Neuronal stem cell (in vitro differentiated cells): ENCODE measurements at places on chromosomes 7 and 10.

GRCh38 chr7:7895004-7895650 lies 73.5 kb upstream of the GLCCI1 start:
- no peak for DNase-seq

DNA sequence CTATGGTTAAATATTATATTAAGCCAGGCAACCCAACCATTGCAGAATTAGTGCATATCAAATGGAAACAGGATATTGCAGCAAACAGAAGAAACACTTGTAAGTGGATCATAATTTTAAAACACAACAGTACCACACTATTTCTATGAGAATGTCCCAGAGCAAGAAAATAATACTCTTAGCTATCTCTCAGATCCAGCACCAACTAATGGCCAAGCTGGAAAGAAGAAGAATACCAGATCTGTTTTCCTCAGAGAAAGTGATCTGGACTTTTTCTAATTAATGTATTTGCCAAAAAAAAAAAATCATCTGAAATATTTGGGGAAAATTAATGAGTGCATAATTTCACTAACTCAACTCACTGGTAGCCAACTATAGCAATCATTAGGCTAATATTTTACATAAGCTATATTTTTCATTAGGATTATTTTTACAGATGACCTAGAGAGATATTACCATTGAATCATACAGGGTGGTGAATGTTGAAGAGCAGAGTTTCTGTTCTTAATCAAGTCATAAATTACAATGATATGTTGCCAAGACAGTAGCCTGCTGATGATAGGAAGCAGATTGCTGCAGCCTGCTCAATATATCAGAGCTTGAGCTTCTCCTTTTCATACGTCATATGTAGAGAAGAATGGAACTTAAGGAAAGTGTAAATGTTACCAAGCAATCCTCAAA lies 995.4 kb upstream of the LRRN3 start:
- DNase-seq, result no peak

DNA sequence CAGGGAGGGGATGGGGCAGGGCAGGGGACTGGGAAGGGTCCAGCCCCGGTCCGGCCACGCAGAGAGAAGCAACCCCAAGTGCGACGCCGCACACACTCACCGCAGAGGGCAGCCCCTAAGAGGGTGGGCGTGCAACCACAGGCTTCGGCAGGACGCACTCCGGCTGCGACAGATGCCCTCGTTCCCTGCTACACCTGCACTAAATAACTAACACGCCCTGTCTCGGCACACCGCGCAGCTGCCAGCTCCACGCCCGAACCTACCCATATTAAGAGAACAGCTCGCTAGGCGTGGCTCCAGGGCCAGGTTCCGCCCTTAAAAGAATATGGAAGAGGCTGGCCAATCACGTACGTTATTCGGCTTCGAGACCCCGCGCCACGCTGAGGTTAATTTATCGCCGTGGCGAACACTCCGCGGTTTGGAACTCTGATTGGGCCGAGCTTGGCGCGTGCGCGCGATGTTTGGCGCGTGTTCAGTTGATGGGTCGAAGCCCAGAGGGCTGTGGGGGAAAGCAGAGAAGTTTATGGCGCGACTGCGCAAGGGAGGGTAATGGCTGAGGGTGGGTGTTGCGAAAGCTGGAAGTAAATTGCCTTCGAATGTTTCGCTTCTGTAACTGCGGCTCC lies 91.1 kb downstream of the OR13A1 start:
- DNase-seq, result no peak

- no peak for DNase-seq
Observed at GRCh38 chr10:1605121-1605520, 132.2 kb downstream of the ADARB2 start.

DNA sequence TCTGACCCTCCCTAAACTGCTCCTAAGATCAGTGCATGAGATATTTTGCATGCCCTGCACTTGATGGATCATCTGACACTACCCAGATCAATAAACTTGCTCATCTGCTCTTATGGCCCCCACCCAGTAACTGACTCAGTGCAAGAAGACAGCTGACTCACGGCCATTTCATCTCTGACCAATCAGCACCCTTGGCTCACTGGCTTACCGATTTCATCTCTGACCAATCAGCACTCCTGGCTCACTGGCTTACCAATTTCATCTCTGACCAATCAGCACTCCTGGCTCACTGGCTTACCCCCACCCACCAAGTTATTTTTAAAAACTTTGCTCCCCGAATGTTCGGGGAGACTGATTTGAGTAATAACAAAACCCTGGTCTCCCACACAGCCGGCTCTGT lies 37.2 kb upstream of the OPTN start:
- no peak for DNase-seq

GRCh38 chr10:132933308-132934042 lies 8.9 kb downstream of the CFAP46 start:
- no peak for DNase-seq

- DNase-seq, result no peak
Observed at GRCh38 chr10:133212853-133213494, 17.0 kb upstream of the UTF1 start.

- DNase-seq, result peak; percentile 66
Observed at GRCh38 chr10:49831352-49832035, 69.4 kb upstream of the OGDHL start.

GRCh38 chr7:135333946-135334345 lies 100.3 kb downstream of the STRA8 start:
- DNase-seq, result no peak

DNA sequence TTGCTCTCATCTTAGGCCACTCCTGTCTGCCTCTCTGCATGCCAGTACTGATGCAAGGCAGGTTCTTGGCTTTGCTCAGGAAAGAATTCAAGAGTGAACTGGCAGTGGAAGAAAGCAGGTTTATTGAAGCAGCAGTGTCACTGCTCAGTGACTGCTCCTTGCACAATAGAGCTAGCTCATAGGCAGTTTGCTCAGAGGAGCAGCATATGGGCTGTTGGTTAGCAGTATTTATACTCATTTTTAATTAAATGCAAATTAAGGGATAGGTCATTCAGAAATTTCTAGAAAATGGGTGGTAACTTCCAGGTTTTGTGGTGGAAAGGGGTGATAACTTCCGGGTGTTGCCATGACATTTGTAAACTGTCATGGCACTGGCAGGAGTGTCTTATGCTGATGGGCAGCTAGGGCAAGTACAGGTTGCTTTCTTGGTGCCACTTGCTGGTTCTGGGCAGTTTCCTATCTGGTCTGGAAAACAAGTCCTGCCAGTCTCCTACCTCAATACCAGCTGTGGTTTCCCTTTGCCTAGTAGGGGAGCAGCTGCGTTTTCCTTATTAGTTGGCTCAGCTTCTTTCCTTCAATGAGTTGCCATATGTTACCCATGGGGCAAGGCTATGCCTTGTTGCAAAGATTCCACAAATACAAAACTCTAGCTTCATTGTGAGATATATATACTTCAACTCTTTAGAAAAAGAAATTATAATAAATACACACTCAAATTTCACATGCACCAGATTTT lies 64.8 kb upstream of the CALD1 start:
- no peak for DNase-seq

- DNase-seq, result no peak
Observed at GRCh38 chr10:44958196-44958897, 1.3 kb upstream of the RASSF4 start.

GRCh38 chr7:148919859-148920258 lies 35.8 kb upstream of the EZH2 start:
- DNase-seq, result no peak

DNA sequence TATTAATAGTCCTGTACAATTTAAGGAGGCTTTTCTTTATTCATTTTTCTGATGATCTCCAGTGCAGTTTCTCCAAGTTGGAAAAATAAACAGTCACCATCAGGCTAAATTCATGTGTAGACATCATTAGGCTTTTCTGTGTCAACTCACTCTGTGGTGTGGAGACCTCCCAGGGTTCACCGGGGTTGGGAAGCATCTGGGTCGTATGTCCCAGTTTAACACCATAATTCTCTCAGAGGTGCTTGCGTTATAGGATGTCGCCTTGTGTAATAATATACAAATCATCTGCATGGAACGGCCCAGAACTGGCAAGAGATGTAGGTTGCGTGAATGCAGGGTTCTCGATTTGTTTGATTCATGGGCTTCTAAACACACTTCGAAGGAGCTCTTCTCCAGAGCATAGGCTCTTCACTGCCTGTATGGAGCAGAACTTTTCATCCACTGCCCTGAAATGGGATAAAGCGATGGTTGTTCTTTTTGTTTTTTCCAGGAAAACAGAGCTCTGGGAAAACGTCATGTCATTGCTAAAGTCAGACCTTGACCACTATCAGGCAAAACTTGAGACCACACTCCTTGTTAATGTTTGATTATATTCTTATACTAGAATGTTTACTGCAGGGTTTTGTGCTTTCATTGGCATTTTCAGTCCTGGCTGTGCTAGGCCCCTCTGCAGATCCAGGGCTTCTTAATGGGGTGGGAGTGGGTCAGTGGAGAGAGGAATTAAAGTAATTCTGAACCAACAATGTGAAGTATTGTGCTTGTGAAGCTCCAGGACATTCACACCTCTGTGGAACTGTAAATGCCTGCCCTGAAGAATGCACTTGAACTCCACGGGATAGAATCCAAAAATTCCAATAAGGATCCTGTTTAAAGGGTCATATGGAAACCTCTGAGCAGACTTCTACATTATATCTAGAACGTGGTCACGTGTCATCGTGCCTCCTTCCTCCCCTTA lies 172.8 kb downstream of the TRIL start:
- DNase-seq, result no peak

- DNase-seq, result no peak
Observed at GRCh38 chr10:89503652-89504370, 31.6 kb downstream of the SLC16A12 start.

- no peak for DNase-seq
Observed at GRCh38 chr7:127816354-127817190, 164.6 kb downstream of the SND1 start.

DNA sequence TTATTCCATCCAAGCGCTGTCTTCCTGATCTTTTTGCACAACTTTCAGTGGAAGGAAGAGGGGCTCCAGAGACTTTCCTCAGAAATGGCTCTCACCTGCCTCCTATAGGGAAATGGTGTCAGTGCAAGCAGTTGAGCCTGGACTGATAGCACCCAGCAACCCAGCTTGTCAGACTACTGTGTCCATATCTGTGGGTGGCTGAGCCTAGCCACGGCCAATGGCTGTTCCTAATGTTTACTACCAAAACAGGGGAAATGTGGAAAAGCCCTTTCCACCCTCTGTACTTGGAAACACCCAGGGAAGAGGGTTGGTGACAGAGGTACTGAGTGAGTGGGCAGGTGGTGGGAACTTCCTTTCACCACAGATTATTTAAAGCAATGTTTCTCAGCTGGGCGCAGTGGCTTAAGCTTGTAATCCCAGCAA lies 4.3 kb upstream of the YKT6 start:
- DNase-seq, result peak; percentile 42

DNA sequence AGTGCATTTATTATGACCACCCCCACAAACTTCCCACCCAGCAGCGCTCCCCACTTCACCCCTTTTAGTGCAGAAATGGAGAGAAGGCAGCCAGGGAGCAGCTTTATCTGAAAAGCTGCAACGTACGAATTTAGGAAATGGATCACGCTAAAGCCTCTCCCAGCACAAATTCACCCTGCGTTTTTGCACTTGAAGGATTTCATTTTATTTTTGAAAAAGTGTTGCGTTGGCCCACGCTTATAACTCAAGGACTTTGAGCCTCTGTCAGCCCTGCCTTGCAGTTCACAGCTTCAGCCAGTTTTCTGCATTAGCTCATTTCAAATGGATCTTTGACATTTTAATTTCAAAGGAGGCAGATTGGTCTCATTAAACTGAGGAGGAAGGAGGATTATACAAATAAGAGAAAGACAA lies 556.1 kb downstream of the KCNMA1 start:
- no peak for DNase-seq
